ENCODE measurements at places on chromosomes 1 and 21. TPM values are rescaled to one million over a fixed set of nuclear protein-coding genes. Genes with fewer than 3 reads are reported as not detected.

Gene MATN1
- not detected for total RNA-seq

Gene SPRR2A
- total RNA-seq, result not detected

Gene GPR89B
- 23.4 TPM for total RNA-seq

Gene IVL
- total RNA-seq, result 1.7 TPM

Gene TNFSF4
- total RNA-seq, result 0.66 TPM

Gene SPRR3
- not detected for total RNA-seq

Gene MPL
- not detected for total RNA-seq

Gene ADAMTSL4
- total RNA-seq, result 2.1 TPM

Gene ACKR1
- not detected for total RNA-seq

Gene CFHR2
- total RNA-seq, result not detected

Gene SPRR5
- not detected for total RNA-seq

Gene SPRR2E
- total RNA-seq, result not detected

Gene HRNR
- not detected for total RNA-seq

Gene CLDN17
- not detected for total RNA-seq

Gene ANKRD65
- total RNA-seq, result 0.87 TPM

Gene NES
- total RNA-seq, result 32.2 TPM

Gene NKAIN1
- total RNA-seq, result not detected

Gene PM20D1
- total RNA-seq, result not detected

Gene TNNI3K
- total RNA-seq, result not detected

Gene TSTD1
- total RNA-seq, result 3.4 TPM

Gene CRB1
- 0.37 TPM for total RNA-seq

Gene PLPP3
- 14.2 TPM for total RNA-seq

All from uterine smooth muscle cell (primary cell).